Stimulated activated CD8-positive, alpha-beta memory T cell treated with anti-CD3 and anti-CD28 coated beads, Interleukin-15, amount 100 ng/mL, for 4 hours (primary cell): ENCODE measurements at places on chromosomes 5 and 9.
A peak's percentile ranks its signal among the peaks of the same experiment; 100 is the strongest.

DNA sequence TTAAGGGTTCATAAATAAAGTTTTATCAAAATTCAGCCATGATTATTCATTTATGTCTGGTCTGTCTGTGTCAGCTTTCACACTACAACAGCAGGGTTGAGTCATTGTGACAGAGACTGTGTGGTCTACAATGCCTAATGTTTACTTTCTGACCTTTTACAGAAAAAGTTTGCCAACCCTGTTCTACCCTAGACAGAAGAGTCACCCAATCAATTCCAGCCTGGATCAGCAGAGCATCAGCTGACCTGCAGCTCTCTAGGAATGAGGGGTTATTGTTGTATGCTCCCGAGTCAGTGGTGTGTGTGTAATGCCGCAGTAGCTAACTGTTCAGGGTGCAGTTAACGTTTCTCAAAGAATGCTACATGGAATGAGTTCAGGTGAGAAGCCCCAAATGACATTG lies 87.3 kb downstream of the HRH2 start:
- DNase-seq = no peak

DNA sequence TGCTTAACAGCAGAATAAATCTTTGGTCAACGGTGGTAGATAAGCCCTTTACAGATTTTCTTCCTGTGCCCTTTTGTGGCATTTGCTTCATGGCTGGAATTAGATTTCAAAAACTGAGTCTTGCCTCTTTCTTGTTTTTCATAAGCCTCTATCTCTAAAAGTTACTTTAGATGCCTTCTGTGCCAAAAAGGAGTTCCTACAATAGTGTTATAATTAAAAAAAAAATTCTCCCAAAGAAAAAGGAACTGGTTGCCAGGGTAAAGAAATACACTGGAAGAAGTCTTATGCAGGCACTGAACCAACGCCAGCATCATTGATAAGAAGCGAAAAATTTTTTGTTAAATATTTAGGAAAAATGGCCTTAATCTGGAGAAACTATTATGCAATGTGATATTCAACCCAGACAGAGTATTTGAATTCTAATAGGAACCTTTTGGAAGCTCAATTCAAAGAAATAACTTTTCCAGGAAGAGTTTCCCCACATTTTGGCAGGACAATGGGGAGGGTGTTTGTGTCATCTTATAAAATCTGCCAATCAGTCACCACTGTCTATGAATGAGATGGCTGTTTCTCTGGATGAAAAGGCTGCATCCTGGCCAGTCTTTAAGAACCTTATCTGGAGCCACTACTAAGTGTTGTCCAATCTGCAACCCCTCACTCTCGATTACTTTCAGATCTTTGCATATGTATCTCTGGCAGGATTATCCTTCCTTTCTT lies 608.1 kb downstream of the PDE4D start:
- DNase-seq = no peak

GRCh38 chr9:120724757-120725400 lies 10.6 kb upstream of the MEGF9 start:
- DNase-seq = no peak

- DNase-seq = no peak
Measured at GRCh38 chr9:87088192-87088591, 140.9 kb upstream of the GAS1 start.

DNA sequence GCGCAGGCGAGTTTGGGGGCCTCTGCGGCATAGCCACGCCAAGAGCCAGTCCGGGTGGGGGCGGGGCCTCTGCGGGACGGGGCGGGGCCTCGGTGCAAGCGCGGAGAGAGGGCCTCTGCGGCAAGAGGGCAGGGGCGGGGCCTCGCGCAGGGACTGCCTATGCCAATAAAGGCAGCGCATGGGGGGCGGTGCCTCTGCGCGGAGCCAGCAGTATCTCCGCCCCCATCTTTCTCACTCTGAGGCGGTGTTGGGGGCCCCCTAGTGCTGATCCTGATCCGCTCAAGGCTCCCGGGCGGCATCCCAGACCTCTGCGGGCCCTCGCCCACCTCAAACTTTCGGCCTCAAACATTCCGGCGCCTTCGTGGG lies 9.2 kb upstream of the GPRIN1 start:
- peak; percentile 60 for DNase-seq

DNA sequence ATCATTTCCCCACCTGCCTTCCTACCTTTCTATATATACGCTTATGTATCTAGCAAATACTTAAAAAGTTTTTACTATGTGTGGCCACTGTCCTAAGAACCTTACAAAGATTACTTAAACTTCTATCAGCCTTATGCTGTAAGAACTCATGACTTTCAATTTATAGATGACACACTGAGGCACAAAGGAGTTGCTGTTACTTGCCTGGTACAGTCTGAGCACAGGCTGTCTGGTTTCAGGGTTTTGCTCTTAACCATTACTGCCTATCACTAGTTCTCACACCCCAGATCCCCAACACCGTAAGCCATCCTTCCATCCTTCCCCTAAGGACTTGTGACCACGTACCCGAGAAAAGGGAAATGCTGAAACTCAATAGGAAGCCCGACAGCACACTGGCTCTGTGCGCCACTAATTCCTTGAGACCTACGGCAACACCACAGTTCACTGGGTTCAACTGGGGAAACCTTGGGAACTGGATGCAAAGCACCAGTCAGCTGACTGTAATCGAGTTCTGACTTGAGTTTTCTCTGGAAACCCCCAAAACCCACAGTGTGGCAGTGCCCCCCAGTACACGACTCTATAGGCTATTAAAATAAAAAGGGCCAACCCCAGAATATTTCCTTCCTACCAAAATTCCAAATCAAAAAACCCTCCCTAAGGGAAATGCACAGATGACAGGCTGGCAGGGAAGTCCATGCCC lies 56.0 kb downstream of the AUH start:
- DNase-seq = no peak

DNA sequence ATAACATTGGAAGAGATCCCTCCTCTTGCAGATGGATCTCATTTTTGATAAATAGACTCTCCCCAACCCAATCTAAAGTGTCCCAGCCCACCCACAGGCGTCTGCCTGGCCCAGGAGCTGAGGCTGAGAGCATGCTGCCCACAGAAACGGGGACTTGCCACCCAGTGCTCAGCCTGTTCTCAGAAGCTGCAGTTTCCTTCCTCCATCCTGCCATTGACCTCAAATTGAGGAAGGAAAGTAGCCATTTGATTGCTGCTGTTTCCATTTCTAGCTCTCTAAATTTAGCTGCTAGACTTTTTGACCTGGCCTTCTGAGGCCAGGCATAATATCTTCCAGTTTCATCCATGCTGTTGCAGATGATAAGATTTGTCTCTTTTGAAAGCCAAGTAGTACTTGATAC lies 31.1 kb upstream of the FRMD3 start:
- no peak for DNase-seq

DNA sequence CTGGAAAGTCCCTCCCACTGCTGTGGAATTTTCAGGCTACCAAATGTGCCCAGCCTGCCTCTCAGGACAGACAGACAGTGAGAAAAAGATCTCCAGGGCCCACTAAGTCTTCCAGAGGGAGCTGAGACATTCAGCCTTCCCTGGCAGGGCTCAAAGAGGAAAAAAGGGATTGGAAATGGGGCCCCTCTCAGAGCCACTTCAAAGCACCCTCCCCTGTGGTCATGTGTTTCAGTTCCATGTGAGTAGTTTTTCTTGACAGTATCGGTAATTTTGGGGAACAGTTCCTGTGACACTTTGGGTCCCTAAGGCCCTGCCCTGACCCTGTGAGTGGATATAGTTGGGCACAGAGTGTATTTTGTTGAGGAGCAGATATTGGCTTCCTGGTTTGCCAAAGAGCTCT lies 25.0 kb downstream of the LARP1 start:
- DNase-seq = no peak

DNA sequence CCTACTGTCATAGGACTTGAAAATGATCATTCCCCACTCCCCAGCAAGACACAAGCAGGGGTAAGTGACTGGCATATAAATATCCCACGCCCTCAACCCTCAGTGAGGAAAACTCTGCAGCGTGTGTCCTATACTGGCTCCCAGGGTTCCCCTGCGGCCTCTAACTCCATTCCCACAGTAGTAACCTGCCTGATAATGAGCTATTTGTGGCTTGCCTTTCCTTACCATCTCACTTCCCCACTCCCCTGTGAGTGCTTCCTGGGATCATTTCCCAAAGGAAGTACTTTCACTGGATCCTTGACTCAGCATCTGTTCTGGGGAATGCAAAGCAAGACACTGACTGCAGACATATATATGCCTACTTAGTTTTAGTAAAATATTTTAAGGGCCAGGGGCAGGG lies 14.3 kb downstream of the CDC14B start:
- no peak for DNase-seq

- DNase-seq = no peak
Measured at GRCh38 chr9:82761027-82761426, 301.9 kb downstream of the RASEF start.

DNA sequence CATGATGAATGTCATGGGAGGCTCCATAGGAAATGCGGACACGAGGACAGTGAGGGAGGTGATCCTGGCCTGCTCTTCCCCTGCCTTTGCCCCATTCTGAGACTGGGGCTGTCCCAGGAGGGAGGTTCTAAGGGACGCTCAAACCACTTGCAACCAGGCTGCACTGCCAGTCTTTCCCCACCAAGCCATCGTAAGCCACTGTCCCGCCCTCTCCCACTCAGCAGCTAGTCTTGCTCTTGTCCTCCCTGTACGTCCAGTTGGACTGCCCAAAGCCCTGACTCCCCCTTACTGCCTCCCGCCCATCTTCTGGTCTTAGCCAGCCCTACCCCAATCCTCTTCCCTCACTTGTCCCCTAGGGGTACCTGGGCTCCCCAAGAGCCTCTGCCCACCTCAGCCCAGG lies 115.7 kb downstream of the FSTL4 start:
- no peak for DNase-seq

- DNase-seq = no peak
Measured at GRCh38 chr5:1445313-1445688, at the start of gene SLC6A3. TSS of gene SLC6A3 (minus strand) at chr5:1445440. CDS start at chr5:1443197, 2,243 bp downstream.

DNA sequence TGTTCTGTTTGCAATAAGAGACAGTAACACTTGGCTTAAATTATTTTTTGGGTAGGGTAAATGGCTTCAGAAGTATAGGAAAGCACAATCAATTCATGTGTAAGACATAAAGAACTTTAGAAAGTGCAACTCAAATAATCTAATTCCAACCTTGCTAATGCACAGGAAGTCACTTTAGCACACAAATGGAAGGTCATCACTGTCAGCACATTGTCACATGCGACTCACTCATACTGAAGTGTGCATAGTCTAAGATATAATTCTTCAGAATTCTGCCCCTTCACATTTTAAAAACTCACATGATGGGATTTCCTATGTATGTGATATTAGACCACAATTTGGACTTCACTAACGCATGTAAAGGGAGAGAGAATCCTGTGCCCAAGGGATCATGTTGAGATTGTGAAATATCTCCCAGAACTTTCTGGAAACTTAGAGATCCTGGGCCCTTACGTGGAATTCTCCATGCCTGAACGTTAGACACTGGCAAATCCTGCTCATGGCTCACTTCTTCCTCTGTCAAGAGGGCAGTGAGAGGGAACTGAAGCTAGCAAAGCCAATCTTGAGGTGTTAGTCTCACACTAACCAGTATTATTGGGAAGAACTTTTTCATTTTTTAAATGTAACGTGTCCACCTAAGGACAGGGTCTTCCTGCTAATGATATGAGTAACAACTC lies 403.2 kb upstream of the PTGER4 start:
- DNase-seq = no peak

DNA sequence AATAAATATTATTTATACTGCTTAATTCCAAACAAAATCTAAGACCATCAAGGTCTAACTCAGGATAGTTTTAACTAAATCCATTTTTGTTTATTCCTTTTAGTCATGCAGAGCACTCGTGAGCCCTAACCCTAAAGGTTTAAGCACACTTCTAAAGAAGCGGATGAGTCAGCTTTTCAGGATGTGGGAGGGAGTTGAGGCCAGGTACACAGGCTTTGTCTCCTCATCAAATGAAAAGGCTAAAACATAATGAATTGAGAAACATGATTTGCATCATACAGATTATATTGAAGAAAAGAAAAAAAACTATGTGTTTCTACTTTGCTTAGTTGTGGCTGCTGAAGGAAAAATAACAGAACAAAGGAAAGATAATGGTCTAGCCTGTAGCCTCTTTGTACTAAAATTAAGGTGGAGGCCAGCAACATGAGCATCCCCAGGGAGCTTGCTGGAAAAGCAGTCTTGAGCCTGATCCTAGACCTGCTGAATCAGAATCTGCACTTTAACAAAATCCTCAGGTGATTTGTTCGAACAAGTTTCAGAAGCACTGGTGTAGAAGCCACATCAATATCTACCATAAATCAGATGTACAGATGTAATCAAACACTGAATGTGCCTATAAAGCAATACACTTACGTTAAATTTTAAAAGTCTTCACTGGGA lies 21.1 kb upstream of the ISCA1 start:
- peak; percentile 43 for DNase-seq

GRCh38 chr9:108621991-108622855 lies 233.6 kb downstream of the ACTL7B start:
- no peak for DNase-seq

- DNase-seq = no peak
Measured at GRCh38 chr9:128175102-128175563, 15.1 kb downstream of the BBLN start.

- DNase-seq = no peak
Measured at GRCh38 chr9:114481789-114482188, 23.5 kb downstream of the WHRN start.

DNA sequence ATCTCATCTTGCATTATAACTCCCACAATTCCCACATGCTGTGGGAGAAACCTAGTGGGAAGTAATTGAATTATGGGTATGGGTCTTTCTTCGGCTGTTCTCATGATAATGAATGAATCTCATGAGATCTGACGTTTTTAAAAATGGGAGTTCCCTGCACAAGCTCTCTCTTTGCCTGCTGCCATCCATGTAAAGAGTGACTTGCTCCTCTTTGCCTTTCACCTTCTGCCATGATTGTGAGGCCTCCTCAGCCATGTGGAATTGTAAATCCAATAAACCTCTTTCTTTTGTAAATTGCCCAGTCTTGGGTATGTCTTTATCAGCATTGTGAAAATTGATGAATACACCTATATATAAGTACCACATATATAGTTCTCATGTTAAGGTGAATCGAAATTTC lies 961.7 kb upstream of the COX7C start:
- DNase-seq = no peak

GRCh38 chr5:124745007-124745927 lies 1.2 kb downstream of the ZNF608 start:
- no peak for DNase-seq

DNA sequence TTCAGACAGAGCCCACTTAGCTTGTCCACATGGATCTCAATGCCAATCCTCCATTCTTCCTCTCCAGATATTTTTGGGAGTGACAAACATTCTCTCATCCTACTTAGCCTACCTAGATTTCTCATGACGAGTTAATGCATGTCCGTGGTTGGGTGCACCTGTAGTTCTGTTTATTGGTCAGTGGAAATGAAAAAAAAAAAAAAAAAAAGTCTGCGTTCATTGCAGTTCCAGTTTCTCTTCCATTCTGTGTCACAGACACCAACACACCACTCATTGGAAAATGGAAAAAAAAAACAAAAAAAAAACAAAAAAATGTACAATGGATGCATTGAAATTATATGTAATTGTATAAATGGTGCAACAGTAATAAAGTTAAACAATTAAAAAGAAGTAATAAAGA lies 59.0 kb downstream of the BASP1 start:
- DNase-seq = no peak

DNA sequence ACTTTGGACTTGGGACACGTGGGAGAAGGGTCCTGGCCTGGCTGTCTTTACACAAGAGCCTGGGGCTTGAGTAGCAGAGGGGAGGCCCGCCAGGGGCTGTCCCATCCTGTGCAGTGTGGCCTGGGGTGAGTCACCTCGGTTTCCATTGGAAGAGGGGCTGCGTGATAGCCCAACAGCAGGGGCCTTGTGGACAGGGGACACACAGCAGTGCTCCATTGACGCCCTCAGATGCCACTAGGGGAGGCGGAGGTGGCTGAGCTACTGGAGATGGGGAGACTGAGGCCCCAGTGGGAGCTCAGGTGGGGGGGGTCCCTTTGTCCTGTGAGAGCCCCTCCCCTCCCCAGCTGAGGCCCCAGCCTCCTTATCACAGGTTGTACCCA lies 50.0 kb upstream of the RNU6ATAC start:
- no peak for DNase-seq
